WTC11 (cell line): ENCODE measurements at places on chromosomes 6 and 20. TPM values are rescaled to one million over a fixed set of nuclear protein-coding genes. Genes with fewer than 3 reads are reported as not detected.

Gene RIPOR3
- 5.4 to 6.5 TPM (median 6.0 TPM) in 3 replicates for total RNA-seq

GRCh38 chr6:14706378-14706929 is 539.4 kb upstream of the JARID2 start:
- no peak overlapping the region for H3K4me3 ChIP-seq
- H3K27me3 ChIP-seq = no peaks in the 10 kb centered on the region
- H3K4me1 ChIP-seq = peaks cover 16% of the 10 kb centered on the region
- DNase-seq = no peak
- no peak overlapping the region for H3K27ac ChIP-seq

DNA sequence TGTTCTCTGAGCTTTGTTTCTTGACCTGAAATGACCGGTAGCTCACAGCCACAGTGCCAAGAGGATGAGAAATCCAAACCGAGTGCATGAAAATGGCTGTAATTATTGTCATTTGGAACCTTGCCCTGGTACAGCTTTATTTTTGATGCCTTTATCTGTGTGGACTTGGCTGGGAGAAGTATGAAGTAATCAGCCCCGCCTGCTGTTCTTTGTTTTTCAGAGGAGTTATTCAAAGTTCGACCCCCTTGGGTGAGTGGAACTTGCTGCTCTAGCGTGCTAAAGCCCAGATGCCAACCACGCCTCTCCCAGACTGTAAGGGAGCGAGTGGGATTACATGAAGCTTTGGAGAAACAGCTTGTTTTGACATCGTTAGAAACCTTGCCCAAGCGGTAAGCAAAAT is 48.3 kb downstream of the ECT2L start:
- no peaks in the 10 kb centered on the region for H3K36me3 ChIP-seq
- H3K4me1 ChIP-seq = peaks cover 7% of the 10 kb centered on the region
- no peak overlapping the region for H3K27ac ChIP-seq
- DNase-seq = no peak
- no peak overlapping the region for H3K4me3 ChIP-seq
- no peaks in the 10 kb centered on the region for H3K27me3 ChIP-seq

DNA sequence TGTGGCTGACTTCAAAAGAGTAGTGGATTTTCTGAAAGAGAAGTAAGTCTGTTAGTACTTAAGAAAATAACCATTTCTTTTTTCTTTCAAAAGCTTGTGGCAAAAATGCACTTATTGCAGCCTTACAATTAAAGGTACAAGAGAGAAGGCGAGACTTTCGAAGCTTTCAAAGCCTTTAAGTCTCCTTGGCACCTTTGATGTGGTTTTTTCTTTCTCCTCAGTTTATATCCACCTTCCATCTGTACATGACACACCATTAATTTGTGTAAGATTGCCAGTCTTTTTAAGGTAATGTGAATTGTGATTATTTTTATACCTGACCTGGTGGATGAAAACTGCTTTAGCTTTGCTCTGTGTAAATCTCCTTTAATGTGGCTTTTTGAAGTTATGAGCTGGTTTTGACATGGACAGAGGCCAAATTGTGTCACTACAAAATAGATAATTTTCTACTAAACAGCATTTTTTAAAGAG is 466.1 kb downstream of the CDKAL1 start:
- DNase-seq = no peak
- H3K27ac ChIP-seq = no peak overlapping the region
- H3K4me3 ChIP-seq = no peak overlapping the region
- H3K36me3 ChIP-seq = peaks cover 9% of the 10 kb centered on the region

GRCh38 chr6:42642794-42643193 is 79.0 kb downstream of the UBR2 start:
- no peaks in the 10 kb centered on the region for H3K4me1 ChIP-seq
- H3K27ac ChIP-seq = no peak overlapping the region; the same call in 1 of the 2 replicates
- no peak for DNase-seq

GRCh38 chr20:62303340-62304226 is 786 bp downstream of the ADRM1 start:
- H3K4me1 ChIP-seq = peaks cover 18% of the 10 kb centered on the region
- H3K36me3 ChIP-seq = peaks cover 24% of the 10 kb centered on the region
- peak overlapping the region; percentile 93 for H3K27ac ChIP-seq
- no peaks in the 10 kb centered on the region for H3K27me3 ChIP-seq
- peak overlapping the region; percentile 86 for H3K4me3 ChIP-seq

- H3K36me3 ChIP-seq = no peaks in the 10 kb centered on the region
- peaks cover 12% of the 10 kb centered on the region for H3K4me1 ChIP-seq
- H3K4me3 ChIP-seq = no peak overlapping the region
These were observed 39.6 kb upstream of the CD93 start for GRCh38 chr20:23125625-23126191.

- H3K4me3 ChIP-seq = no peak overlapping the region
- H3K4me1 ChIP-seq = no peaks in the 10 kb centered on the region
These were observed 77.6 kb downstream of the SAMD5 start for GRCh38 chr6:147586044-147586443.

GRCh38 chr20:9253006-9253539 is 184.2 kb downstream of the PLCB4 start:
- no peak for DNase-seq
- peaks cover 4% of the 10 kb centered on the region; the same call in 1 of the 2 replicates for H3K4me1 ChIP-seq
- H3K4me3 ChIP-seq = no peak overlapping the region
- no peaks in the 10 kb centered on the region for H3K36me3 ChIP-seq
- no peak overlapping the region for H3K27ac ChIP-seq
- no peaks in the 10 kb centered on the region for H3K27me3 ChIP-seq
